MCF 10A (cell line): ENCODE measurements at places on chromosomes 4 and X.

- H3K27ac ChIP-seq, result no peak overlapping the region
- DNase-seq, result no peak
- peaks cover 22% of the 10 kb centered on the region for H3K4me1 ChIP-seq
- no peak overlapping the region for H3K4me3 ChIP-seq
Observed at GRCh38 chr4:87024201-87024600, 89.4 kb downstream of the AFF1 start.

DNA sequence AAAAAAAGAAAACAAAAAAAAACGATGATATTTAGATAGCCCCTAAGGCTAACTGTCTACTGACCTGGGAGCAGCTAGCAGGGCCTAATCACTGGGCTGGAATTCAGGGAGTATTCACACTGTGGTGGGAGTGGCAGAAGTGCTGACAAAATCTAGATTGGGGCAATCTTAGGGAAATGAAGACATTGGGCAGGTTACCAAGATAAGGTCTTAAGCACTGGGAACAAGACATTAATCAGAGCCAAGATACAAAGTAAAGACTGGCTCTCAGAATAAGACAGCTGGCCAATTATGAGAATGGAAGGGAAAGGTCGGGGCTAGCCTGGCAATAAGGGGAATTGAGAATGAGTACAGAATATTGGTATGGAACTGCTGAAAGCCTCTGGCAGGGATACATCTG, 100.2 kb upstream of the GRIA3 start:
- peaks cover 6% of the 10 kb centered on the region for H3K36me3 ChIP-seq
- DNase-seq, result peak; percentile 79
- H3K4me1 ChIP-seq, result peaks cover 43% of the 10 kb centered on the region
- no peaks in the 10 kb centered on the region for H3K27me3 ChIP-seq
- peak overlapping the region; percentile 18 for H3K4me3 ChIP-seq
- H3K27ac ChIP-seq, result peak overlapping the region; percentile 77

DNA sequence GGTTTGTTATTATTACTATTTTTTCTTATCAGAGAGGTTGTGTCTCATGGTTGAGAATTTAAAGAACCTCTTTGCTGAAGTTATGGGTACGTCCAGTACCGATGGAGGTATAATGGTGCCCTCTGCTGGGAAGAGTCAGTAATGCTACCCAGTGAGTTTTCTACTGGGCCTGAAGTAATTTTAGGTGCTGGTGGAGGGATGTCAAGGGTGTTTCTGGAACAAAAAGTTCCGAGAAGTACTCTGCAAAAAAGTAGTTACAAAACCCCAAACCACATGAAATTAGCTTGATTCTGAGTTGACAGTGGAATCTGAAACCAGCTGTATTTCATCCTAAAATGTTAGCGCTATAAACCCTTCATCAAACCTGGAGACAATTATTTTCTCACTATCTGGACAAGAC, 102.5 kb upstream of the MID1 start:
- no peak overlapping the region for H3K4me3 ChIP-seq
- H3K27ac ChIP-seq, result no peak overlapping the region
- no peaks in the 10 kb centered on the region for H3K36me3 ChIP-seq
- H3K4me1 ChIP-seq, result no peaks in the 10 kb centered on the region

GRCh38 chr4:32191961-32192360, 1471.8 kb downstream of the PCDH7 start:
- H3K4me1 ChIP-seq, result no peaks in the 10 kb centered on the region
- no peaks in the 10 kb centered on the region for H3K36me3 ChIP-seq
- no peak overlapping the region for H3K4me3 ChIP-seq
- H3K27me3 ChIP-seq, result no peaks in the 10 kb centered on the region
- no peak for DNase-seq

DNA sequence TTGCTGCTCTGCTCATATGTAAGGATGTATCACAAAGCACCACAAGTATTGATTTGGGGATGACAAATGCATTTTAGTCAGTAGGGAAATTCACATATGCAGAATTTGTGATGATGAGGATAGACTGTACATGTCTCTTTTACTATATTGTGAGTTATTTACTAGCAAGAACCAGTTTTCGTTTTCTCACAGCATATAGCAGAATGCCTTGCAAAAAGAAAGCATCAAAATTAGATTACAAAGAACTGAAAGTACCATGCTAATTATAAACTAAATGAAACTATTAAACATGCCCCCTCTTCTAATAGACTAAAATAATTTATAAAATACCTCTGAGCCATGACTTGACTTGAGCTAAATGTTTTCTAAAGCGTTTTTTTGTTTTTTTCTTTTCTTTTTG, 20.1 kb downstream of the TNIP3 start:
- no peak for DNase-seq
- H3K4me1 ChIP-seq, result peaks cover 5% of the 10 kb centered on the region
- no peaks in the 10 kb centered on the region for H3K36me3 ChIP-seq
- no peak overlapping the region for H3K27ac ChIP-seq
- no peaks in the 10 kb centered on the region for H3K27me3 ChIP-seq
- H3K4me3 ChIP-seq, result no peak overlapping the region

DNA sequence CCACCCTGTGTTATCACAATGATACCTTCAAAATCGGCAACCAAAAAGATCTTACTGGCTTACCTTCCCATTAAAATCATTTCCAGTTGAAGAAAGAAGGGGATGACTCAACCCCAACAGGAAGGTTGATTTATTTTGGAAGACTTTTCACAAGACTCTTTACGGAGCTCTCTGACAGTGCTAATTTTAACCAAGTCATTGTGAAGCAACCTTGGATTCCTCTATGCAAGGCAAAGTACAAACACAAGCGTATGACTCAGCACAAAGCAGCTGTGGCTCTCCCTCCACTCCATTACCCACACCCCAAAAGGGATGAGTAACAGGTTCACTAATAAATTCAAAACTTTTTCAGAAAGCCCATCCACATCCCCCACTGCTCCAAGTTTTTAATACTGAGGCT, 213.8 kb upstream of the FGF13 start:
- no peak overlapping the region for H3K4me3 ChIP-seq
- H3K27ac ChIP-seq, result peak overlapping the region; percentile 77
- peaks cover 11% of the 10 kb centered on the region for H3K4me1 ChIP-seq

GRCh38 chr4:118351851-118352827, 664 bp downstream of the PRSS12 start:
- DNase-seq, result peak; percentile 46
- H3K27me3 ChIP-seq, result no peaks in the 10 kb centered on the region
- peak overlapping the region; percentile 81 for H3K4me3 ChIP-seq
- peaks cover 20% of the 10 kb centered on the region for H3K4me1 ChIP-seq
- no peaks in the 10 kb centered on the region for H3K36me3 ChIP-seq

GRCh38 chrX:149392921-149393320, 112.2 kb downstream of the IDS start:
- peak overlapping the region; percentile 32 for H3K27ac ChIP-seq
- H3K27me3 ChIP-seq, result no peaks in the 10 kb centered on the region
- H3K36me3 ChIP-seq, result no peaks in the 10 kb centered on the region
- peak; percentile 42 for DNase-seq
- H3K4me3 ChIP-seq, result no peak overlapping the region

GRCh38 chrX:24169211-24169610, 19.7 kb downstream of the ZFX start:
- H3K27me3 ChIP-seq, result no peaks in the 10 kb centered on the region
- peaks cover 44% of the 10 kb centered on the region for H3K4me1 ChIP-seq
- peak overlapping the region; percentile 71 for H3K27ac ChIP-seq
- peaks cover 42% of the 10 kb centered on the region for H3K36me3 ChIP-seq

DNA sequence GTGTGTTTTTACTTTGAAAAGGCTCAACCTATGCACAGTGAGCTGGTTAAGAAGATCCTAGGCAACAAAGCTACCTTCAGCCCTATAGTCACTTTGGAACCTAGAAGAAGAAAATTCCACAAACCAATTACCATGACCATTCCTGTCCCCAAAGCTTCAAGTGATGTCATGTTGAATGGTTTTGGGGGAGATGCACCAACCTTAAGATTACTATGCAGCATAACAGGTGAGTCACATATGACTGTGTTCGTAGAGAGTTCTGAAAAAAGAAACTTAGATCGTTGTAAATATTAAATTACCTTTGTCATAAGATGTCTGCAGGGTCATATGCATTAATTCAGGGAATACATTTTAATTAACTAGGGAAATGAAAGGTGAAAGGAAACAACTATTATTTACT, 287.1 kb downstream of the ANK2 start:
- no peak overlapping the region for H3K27ac ChIP-seq
- peaks cover 4% of the 10 kb centered on the region for H3K4me1 ChIP-seq
- no peaks in the 10 kb centered on the region for H3K27me3 ChIP-seq
- no peak overlapping the region for H3K4me3 ChIP-seq
